ENCODE measurements at places on chromosomes 3 and 15. TPM values are rescaled to one million over a fixed set of nuclear protein-coding genes. Genes with fewer than 3 reads are reported as not detected.

Gene CADM2
- 1.5 TPM for total RNA-seq

Gene CCDC13
- total RNA-seq: 1.3 TPM

- H3K4me1 ChIP-seq: no peaks in the 10 kb centered on the region
- peaks cover 10% of the 10 kb centered on the region for H3K36me3 ChIP-seq
- DNase-seq: no peak
- H3K27ac ChIP-seq: no peak overlapping the region
- no peak overlapping the region for H3K4me3 ChIP-seq
These were observed 12.8 kb upstream of the PDCD7 start for GRCh38 chr15:65146438-65146837.

GRCh38 chr3:22156868-22157267 lies 405.9 kb upstream of the ZNF385D start:
- H3K4me3 ChIP-seq: no peak overlapping the region
- H3K4me1 ChIP-seq: no peaks in the 10 kb centered on the region
- H3K27ac ChIP-seq: no peak overlapping the region
- no peak for DNase-seq
- H3K36me3 ChIP-seq: no peaks in the 10 kb centered on the region

- no peak for DNase-seq
- H3K36me3 ChIP-seq: no peaks in the 10 kb centered on the region
- H3K27ac ChIP-seq: no peak overlapping the region
- no peak overlapping the region for H3K4me3 ChIP-seq
- H3K4me1 ChIP-seq: no peaks in the 10 kb centered on the region
These were observed 299.9 kb downstream of the SLC9A9 start for GRCh38 chr3:143548393-143548792.

DNA sequence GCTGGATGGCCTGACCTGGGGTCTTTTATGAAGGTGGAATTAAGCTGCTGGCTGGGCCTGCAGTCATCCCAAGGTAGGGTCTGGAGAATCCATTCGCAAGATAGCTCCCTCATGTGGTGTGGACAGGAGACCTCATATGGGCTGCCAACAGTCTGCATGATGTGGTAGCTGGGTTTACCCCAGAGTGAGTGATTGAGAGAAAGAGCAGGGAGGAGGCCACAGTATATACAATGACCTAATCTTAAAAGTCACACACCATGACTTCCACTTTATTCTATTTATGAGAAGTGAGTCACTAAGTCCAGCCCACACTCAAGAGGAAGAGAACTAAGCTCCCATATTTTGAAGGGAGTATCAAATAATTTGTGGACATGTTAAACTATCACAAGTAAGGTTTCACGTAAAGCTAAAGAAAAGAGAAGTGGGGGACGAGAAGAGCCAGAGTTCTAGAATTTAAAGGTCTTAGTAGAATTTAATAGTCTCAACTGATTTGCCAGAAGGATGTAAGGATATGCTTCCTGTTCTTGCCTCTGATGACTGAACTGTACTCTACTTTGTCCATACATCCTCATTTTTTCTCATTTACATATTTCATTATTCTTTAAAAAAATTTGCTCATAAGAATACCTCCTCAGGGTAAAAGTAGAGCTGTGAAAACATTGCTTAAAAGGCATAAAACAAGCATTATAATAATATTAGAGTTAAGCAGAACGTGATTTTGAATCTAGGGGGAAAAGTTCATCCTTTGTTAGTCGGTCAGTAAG lies 184.4 kb downstream of the PEX5L start:
- H3K36me3 ChIP-seq: no peaks in the 10 kb centered on the region
- H3K4me3 ChIP-seq: no peak overlapping the region
- peak overlapping the region; percentile 45 for H3K27ac ChIP-seq
- no peaks in the 10 kb centered on the region for H3K27me3 ChIP-seq
- no peaks in the 10 kb centered on the region for H3K4me1 ChIP-seq

All from astrocyte (in vitro differentiated cells and primary cell).